Suppressor macrophage treated with lipopolysaccharide for 1 hour (primary cell): ENCODE measurements at places on chromosomes 11 and 22.

- peak; percentile 98 for DNase-seq
These were observed 11.2 kb upstream of the MALAT1 start for GRCh38 chr11:65487467-65488272.

DNA sequence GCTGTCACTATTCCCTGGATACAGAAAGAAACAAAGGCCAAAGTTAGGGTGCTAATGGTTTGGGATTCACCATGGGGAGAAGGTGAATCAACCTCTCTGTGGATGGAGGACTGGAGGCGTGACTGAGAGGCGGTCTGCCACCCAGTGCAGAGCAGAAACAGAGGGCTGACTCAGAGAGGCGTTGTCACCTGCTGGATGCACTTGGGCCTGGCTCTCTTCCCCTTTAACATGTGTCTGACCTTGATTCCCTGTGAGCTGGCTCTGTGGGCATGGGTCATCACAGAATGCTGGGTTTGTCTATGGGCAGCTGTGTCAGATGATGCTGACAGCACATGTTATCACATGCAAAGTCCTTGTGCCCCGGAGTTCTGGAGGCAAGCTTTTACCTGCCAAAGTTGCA is 75.9 kb downstream of the LDLRAD3 start:
- DNase-seq: peak; percentile 13

GRCh38 chr11:111836721-111837120 is 34.7 kb downstream of the ALG9 start:
- peak; percentile 34 for DNase-seq

- DNase-seq: no peak
These were observed 16.8 kb upstream of the CASTOR1 start for GRCh38 chr22:30305906-30306626.

GRCh38 chr11:76844511-76844910 is 16.2 kb upstream of the ACER3 start:
- DNase-seq: no peak

- peak; percentile 11 for DNase-seq
These were observed 1.4 kb downstream of the POGLUT3 start for GRCh38 chr11:108496643-108497256.

DNA sequence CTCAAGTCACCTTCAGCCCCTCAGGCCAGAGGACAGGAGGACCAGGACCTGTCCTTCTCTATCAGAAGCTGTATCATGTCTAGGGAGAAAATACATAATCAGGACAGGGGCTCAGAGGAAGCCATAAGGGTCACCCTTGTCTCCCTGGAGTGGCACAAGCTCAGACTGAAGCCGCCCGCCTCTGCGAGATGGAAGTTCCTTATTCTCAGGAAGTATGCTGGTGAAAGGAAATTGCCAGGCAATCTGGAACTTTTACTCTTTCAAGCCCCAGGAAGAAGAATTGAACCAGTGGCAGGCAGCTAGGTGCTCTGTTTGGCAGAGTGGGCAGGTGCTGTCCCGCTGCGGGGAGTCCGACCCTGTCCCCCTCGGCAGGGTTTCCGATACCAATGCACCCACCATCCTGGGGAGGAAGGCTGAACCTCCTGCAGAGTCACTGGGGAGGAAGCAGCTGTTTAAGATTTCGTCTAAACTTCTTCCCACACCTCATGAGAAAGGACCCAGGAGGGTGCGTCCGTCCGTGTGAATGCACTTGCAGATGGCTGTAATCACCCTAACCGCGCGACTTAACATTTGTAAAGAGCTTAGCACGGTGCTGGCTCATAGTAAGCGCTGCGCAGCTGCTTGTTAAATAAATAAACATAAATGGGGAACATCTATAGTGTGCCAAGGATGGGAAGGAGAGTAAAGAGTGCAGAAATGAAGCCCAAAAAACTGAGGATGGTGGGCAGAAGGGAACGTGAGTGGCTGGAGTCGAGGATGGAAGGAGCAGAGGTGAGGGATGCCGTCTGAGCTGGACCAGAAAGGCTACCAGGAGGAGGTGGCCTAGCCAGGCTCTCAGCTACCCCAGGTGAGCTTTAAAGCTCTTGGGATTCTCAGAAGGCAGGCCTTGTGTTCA is 5.0 kb upstream of the ANO1 start:
- DNase-seq: no peak

DNA sequence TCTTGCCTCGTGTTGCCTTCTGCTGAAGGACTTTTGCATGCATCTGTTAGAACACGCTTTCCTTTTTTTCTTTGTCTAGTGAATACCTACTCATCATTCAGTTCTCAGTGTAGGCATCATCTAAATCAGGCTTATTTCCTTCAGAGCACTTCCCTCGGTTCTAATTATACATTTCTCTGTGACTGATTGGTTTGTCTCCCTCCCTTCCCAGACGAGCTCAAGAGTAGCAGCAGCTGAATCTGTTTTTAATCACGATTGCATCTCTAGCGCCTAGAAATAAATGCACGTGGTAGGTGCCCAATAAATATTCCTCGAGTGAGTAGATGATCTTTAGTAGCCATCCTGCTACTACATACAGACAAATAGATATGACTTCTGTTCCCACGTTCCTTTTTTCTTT is 6.3 kb downstream of the CEP164 start:
- no peak for DNase-seq

GRCh38 chr22:23168391-23169042 is 11.8 kb upstream of the BCR start:
- no peak for DNase-seq

GRCh38 chr11:88701816-88702215 is 364.0 kb downstream of the GRM5 start:
- DNase-seq: no peak

GRCh38 chr11:120343429-120343828 is 7.2 kb downstream of the ARHGEF12 start:
- DNase-seq: peak; percentile 40

GRCh38 chr11:129598378-129598777 is 217.3 kb upstream of the TMEM45B start:
- no peak for DNase-seq

- DNase-seq: no peak
These were observed 11.8 kb downstream of the RNF121 start for GRCh38 chr11:71940561-71941219.

GRCh38 chr22:30324014-30324730 is 2.6 kb downstream of the TBC1D10A start:
- DNase-seq: peak; percentile 51

DNA sequence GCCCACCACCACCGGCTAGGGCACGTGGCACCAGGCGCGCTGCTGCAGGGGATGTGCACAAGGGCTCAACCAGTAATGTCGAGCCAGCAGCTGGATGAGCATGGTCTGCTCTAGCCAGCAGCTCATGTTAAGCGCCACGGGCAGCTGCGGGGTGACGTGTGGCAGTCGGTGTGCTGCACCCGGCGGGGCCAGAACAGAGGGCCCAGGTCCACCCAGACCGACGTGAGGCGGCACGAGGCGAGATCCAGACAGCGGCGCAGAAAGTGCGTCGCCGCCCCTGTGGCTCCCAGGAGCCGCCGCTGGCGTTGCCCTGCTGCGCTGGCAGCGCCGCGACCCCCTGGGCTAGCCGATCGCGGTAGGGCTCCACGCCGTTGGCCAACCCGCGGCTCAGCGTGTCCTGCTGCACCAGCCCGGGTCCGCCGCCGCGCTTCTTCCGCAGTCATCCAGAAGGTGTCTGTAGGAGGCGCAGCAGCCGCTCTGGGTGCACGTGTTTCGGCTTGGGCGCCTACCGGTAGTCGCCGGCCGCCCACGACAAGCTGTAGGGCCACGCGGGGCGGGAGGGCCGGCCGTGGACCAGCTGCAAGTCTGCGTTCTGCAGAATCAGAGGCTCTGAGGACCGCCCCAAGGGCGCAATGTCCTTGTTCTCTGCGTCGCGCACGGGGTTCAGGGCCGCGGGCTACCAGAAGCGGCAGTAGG is 4.6 kb upstream of the GALR3 start:
- peak; percentile 80 for DNase-seq
